ENCODE measurements at places on chromosomes 2 and 18.

GRCh38 chr2:220787251-220787650 is 784.9 kb downstream of the EPHA4 start:
- no peak for DNase-seq

- peak; percentile 36 for DNase-seq
These were observed 19.2 kb upstream of the TMEM177 start for GRCh38 chr2:119659601-119660342.

GRCh38 chr2:7819850-7820249 is 862.0 kb upstream of the ID2 start:
- no peak for DNase-seq

DNA sequence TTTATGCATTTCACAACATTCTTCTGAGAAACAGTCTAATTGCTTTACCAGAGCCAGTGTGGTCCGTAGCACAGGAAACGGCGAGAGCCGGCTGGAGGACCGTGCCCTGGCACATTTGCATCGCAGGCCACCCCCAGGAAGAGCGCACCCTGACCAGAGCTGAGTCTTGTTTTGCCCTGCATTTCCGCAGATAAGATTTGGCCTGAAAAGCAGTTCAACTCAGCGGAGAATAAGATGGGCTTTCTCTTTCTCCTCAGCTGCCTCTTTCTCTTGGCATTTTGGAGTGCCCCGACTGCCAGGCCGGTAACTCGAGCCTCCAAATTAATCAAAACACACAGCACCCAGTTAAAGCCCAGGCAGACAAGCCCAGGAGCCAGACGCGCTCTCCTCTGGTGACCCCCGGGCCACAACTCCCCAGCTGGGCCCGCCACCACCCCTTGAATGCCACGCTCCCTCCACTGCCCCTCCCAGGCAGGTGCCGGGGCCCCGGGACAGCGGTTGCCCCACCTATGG is 464 bp downstream of the COL4A4 start:
- no peak for DNase-seq

DNA sequence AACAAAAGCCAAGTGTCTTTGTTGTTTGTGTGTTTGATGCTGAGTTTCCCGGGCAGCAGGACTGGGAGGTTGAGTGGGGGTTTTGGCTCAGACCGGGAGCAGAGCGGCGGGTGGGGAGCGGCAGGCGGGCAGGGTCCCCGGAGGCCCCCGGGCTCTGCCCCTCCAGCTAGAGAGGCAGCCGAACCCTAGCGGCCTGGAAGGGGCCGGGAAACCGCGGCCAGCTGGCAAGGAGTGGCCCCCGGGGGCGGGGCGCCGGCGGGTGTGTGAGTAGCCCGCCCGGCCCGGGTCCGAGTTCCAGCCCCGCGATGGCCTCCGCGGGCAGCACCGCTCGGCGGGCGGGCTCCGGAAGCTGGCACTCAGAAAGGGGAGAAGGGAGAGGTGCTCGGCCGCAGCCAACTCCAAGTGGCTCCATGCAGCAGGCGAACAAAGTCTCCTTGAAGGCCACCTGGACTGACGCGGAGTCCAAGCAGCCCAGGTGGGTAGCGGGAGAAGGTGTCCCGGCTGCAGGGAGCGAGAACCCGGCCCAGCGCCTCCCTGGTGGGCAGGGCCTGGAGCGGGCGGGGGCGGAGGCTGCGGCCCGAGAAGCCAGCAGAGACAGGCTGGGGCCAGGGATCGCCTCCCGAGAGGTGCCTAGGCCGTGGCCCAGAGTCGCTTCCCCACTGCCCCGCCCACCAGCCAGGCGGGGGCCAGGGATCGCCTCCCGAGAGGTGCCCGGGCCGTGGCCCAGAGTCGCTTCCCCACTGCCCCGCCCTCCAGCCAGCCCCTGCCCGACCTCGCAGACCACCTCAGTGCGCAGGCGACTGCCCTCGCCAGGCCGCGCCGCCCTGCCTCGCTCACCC is at the start of gene ANKRD53:
TSS of gene ANKRD53 (plus strand) at position 290 of the 839 bp plus-strand sequence. CDS start at position 306, 16 bp downstream.
- no peak for DNase-seq

- DNase-seq: no peak
These were observed 5.8 kb downstream of the WNT6 start for GRCh38 chr2:218865396-218865795.

DNA sequence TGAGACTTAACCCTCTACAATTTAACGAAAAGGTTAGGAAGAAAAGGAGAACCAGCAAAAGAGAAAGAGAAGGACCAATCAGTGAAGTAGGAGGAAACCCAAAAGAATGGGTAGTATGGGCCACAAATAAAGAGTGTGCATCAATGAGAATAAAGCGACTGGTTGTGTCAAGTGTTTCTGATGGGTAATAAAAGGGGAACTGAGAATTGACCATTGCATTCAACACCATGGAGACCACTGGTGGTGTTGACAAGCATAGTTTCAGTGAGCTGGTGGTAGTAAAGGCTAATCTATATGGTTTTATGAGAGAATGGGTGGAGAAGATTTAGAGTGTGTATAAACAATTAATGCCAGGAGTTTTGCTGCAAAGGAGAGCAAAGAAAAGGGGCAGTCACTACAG is 75.4 kb downstream of the CSRNP3 start:
- no peak for DNase-seq

DNA sequence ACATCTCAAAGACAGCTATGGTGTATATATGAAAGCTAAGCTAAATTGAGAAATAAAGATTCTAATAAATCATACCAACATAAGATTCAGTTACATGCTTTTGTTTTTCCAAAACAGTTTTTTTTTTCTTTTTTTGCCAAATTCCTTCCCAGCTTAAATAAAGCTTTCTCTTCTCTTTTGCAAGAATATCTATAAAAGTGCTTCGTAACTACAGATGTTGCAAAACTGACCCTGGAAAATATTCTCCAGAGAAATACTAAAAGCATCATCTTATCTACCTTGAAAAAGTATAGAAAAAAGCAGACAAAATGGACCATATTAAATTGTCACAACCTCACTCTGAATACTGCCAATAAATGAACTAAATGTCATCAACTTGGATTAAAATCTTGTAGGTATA is 38.7 kb downstream of the FANCL start:
- DNase-seq: no peak

GRCh38 chr18:24992491-24992890 is 359.5 kb downstream of the ZNF521 start:
- DNase-seq: no peak

DNA sequence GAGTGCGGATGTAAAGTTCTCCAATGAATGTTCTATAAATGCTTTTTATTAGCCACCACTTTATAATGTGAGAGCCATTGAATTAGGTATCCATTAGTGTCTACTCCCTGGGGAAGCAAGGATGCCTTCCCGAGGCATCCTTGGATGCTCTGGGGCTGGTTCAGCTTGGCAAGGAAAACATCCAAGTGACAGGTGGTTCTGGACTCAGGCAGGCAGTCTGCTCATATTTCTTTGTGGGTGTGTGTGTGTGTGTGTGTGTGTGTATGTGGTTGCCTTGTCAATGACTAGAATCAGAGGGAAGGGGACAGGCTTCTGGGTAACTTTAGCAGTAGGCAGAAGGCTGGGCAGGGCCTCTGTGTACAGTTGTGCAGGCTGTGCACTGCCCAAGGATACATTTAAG is 149.2 kb downstream of the TSN start:
- DNase-seq: no peak

DNA sequence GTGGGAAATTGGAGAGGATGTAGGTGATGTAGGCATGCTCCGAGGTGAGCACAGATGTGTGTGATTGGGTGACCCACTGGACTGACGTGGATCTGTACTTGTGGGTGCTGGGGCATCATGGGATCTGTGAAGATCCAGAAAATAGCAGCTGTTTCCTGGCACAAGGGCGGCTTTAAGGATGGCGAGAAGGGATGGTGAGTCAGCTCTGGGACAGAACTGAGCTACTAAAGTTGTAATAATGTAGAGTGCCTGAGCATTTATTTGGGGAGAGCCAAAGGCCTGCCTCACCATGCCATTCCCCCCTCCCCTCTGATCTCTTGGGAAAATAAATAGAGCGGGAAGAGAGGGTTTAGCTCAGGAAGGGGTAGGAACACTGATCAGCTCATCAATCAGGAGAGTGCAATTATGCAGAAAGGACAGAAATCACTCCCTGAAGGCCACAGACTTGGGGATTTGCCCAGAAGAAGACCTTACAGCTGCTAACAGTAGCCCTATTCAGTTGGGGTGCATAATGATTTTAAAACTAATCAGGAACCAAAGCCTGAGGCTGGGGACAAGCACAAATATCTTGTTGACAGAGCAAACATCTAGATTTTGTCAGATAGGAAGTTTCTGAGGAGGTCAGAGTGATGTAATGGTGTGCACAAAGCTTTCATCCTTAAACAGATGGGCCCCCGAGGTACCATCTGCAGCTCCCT is 30.3 kb downstream of the TANC1 start:
- DNase-seq: no peak

DNA sequence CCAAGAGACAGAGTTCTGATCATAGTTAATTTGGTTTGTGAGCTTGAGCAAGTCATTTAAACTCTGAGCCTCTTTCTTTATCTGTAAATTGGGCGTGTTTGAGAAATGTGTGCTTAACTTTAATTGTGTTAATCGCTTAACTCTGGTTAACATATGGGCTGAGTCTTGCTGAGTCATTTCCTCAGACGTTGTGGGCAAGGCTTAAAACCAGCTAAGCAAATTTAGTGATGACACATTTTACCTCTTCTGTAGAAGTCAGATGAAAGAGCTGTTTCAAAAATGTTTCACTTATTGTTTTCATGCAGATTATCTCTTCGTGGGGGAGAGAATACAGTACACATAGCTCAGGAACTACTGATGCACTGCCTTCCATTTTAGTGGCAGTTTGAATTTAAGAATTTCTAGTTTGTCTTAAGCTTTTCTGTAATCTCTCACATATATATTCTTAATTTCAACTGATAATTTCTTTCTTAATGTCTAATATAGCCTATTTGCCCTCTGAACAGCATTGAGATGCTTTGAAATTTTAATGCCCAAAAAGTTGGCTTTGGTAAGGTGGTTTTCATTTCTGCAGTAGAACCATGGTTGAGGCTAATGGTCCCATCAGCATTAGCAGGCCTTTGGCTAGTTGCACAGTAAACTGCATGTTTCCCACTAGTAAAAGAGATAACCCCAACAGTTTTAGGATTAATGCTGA is 34.9 kb downstream of the RAB10 start:
- peak; percentile 62 for DNase-seq

DNA sequence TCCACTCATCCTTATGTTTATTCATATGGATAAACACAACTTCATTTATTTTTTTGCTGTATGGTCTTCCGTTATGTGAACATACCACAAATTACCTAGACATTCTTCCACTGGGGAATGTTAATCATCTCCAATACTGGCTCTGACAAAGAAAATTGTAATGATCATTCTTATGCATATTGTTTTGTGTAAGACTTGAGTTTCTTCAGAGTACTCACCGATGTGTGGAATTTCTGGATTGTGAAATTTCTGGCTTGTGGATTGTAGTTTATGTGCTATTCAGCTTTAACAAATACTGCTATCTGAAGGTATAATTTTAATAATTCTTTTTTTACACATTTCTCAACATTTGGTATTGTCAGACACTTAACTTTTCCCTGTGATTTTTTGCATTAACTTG is 212.2 kb upstream of the THUMPD2 start:
- DNase-seq: no peak

GRCh38 chr2:235709124-235709813 is 215.4 kb downstream of the AGAP1 start:
- DNase-seq: no peak

- no peak for DNase-seq
These were observed 682.7 kb upstream of the RAB6C start for GRCh38 chr2:129296806-129297205.

Measured in activated CD4-positive, alpha-beta T cell treated with anti-CD3 and anti-CD28 coated beads, Interleukin-2, amount 10 ng/mL, durations not matched to agents 7 days and 5 days (primary cell).